ENCODE measurements at places on chromosomes 7 and 10. TPM values are rescaled to one million over a fixed set of nuclear protein-coding genes. Genes with fewer than 3 reads are reported as not detected.

DNA sequence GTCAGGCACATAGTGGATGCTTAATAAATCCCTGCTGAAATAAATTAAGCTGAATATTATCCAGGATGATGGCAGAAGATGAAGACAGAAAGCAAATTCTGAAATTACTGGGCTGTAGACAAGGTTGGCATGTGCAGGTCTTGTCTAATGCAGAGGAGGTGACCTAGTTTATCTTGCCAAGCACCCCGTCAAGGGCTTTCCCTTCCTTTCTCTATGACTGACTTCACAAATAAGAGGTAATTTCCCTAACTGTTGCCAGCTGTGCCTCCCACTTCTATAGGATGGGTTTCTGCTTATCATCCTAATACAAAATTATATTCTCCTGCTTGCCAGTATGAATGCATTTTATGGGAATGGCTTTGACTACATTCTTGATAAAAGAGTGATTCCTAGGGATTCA, 38.0 kb downstream of the LHFPL3 start:
- H3K27ac ChIP-seq, result no peak overlapping the region
- H3K36me3 ChIP-seq, result no peaks in the 10 kb centered on the region
- no peak overlapping the region for H3K4me3 ChIP-seq
- H3K27me3 ChIP-seq, result no peaks in the 10 kb centered on the region
- no peaks in the 10 kb centered on the region for H3K4me1 ChIP-seq

DNA sequence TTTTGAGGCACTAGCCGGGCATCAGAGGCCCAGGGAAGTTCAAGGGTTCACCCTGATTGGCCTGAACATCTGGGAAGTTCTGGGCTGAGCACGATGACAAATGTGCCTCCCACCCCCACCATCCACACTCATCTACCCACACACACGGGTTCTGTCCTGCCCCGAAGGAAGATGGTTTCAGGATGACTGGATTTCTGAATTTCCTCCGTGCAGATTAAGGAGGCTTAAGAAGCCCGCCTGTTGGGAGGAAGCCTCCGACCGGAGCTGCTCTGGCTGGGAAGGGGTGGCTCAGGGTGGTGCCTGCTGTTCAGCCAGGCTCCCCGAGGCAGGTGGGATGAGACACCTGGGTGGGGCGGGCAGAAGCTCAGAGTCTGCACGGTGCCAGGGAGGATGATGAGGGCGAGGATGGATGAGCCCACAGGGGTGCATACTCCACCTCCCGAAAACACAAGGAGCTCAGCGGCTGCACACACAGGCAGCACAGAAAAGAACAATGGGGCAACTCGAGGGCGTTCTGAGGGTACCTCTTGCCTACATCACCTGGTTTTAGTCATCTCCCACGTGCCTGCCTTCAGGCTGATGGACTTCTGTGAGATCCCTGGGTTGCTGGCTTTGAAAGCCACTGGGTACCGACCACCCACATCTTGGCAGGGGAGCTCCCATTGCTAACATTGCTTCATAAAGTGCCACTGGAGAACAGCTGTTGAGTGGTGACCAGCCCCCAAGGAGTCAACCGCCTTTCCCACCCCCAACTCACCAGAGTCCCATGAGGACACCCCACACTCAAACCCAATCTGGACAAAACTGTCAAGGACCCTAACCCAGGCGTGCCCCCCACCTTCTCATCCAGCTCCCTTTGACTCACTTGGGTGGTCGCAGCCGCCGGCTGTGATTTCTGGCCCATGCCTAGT, 41.2 kb downstream of the CALML3 start:
- no peak overlapping the region for H3K4me3 ChIP-seq
- H3K27ac ChIP-seq, result no peak overlapping the region
- no peaks in the 10 kb centered on the region for H3K36me3 ChIP-seq
- no peak for DNase-seq
- no peaks in the 10 kb centered on the region for H3K27me3 ChIP-seq
- H3K4me1 ChIP-seq, result no peaks in the 10 kb centered on the region

- H3K4me3 ChIP-seq, result no peak overlapping the region
- DNase-seq, result no peak
- peaks cover 16% of the 10 kb centered on the region for H3K4me1 ChIP-seq
- no peaks in the 10 kb centered on the region for H3K36me3 ChIP-seq
These were observed 1.5 kb downstream of the CRPPA start for GRCh38 chr7:16419859-16420258.

- H3K4me1 ChIP-seq, result no peaks in the 10 kb centered on the region
- DNase-seq, result no peak
- H3K4me3 ChIP-seq, result no peak overlapping the region
- H3K36me3 ChIP-seq, result no peaks in the 10 kb centered on the region
- H3K27me3 ChIP-seq, result no peaks in the 10 kb centered on the region
These were observed 59.7 kb downstream of the PHYHIPL start for GRCh38 chr10:59236064-59236697.

DNA sequence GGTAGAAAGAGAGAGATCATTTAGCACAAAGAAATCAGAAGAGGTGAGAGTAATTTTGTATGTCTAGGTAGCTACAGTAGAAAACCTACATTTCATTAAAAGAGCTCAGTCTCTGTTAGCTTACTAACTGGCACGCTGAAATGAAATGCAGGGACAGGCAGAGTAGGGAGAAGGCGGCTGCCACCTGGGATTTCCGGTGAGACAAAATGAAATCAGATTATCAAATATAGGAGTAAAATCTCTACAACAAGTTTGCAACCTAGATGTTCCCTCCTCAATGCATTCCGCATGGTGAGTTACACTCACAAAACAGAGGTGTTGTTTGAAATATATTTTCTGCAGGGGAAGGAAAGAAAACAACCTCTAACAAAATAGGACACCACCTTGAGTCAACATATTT, 55.9 kb downstream of the VOPP1 start:
- no peak overlapping the region for H3K27ac ChIP-seq
- peaks cover 65% of the 10 kb centered on the region for H3K36me3 ChIP-seq
- no peak overlapping the region for H3K4me3 ChIP-seq
- H3K4me1 ChIP-seq, result no peaks in the 10 kb centered on the region

- no peaks in the 10 kb centered on the region for H3K36me3 ChIP-seq
- peak overlapping the region; percentile 68 for H3K27ac ChIP-seq
- no peaks in the 10 kb centered on the region for H3K27me3 ChIP-seq
- no peak overlapping the region for H3K4me3 ChIP-seq
- no peak for DNase-seq
These were observed 9.1 kb downstream of the MDFIC start for GRCh38 chr7:114930829-114931655.

DNA sequence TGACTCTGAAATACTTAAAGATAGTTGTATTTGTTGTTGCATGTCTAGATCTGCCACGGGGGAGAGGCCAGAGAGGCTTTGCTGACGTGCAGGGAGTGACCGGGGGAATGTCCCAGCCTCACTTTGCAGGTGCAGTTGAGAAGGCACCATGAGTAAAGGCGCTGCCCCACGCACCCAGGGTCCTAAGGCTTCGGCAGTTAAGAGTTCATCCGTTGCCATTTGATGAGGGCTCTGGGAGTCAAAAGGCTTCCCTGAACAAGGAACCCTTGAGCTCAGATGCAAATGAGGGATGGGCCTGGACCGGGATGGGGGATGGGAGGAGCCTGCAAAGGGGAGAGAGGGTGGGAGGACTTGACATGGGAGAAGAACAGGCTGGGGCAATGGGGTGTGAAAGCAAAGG, 20.4 kb downstream of the PPP2R2D start:
- no peak overlapping the region for H3K4me3 ChIP-seq
- no peak overlapping the region for H3K27ac ChIP-seq
- no peaks in the 10 kb centered on the region for H3K36me3 ChIP-seq

DNA sequence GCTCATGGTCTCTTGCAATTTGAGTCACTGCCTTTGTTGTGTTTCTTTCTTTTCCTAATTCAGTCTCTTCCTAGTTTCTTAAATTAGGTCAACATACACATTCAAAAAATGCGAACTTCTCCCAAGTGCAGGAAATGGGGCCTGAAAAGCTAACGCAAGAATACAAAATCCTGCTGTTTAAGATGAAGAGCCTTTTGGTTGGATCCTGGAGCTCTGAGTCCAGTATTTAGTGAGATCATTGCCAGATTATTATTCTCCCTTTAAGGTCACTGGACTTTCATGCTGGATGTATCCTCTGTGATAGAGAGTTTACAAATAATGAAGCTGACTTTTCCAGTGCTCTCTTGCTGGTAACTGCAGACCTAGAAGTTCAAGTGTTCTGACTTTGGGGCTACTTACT, 401.9 kb upstream of the MKI67 start:
- no peaks in the 10 kb centered on the region for H3K4me1 ChIP-seq
- H3K27me3 ChIP-seq, result no peaks in the 10 kb centered on the region
- H3K27ac ChIP-seq, result no peak overlapping the region
- no peak for DNase-seq
- no peak overlapping the region for H3K4me3 ChIP-seq
- H3K36me3 ChIP-seq, result no peaks in the 10 kb centered on the region

DNA sequence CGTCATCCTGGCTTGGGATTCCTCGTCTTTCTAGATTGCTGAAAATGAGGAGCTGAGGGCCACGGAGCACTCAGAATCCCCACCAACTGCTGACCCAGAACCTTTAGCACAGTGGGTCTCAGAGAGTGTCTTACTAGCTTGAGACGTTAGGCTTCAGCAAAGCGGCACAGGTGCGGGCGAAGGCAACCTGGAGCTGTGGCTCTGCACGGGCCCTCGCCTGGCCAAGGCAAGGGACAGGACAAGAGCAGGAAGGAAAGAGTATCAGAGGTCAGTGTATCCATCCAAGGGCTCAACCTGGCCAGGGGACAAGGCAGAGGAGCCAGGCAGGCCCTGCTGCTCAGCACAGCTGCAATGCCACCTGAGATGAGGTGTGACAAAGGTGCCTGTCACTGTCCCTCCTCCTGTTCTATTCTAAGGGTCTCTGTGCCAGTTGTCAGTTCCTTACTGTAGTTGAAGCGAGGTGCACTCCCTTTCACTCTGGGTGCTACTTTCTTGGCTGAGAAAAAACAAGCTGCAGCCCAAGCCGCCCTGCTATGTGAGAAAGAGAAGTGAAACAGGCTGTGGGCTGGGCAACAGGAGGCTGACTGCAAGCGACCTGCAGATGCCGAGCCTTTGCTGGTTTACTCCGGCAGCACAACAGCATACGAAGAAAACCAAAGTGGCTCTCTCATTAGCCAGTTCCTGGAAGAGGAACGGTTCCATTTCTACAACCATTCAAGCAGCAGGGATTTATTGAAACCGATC, 33.3 kb upstream of the KDM7A start:
- no peak for DNase-seq
- H3K4me1 ChIP-seq, result peaks cover 5% of the 10 kb centered on the region
- no peaks in the 10 kb centered on the region for H3K36me3 ChIP-seq
- no peak overlapping the region for H3K4me3 ChIP-seq

DNA sequence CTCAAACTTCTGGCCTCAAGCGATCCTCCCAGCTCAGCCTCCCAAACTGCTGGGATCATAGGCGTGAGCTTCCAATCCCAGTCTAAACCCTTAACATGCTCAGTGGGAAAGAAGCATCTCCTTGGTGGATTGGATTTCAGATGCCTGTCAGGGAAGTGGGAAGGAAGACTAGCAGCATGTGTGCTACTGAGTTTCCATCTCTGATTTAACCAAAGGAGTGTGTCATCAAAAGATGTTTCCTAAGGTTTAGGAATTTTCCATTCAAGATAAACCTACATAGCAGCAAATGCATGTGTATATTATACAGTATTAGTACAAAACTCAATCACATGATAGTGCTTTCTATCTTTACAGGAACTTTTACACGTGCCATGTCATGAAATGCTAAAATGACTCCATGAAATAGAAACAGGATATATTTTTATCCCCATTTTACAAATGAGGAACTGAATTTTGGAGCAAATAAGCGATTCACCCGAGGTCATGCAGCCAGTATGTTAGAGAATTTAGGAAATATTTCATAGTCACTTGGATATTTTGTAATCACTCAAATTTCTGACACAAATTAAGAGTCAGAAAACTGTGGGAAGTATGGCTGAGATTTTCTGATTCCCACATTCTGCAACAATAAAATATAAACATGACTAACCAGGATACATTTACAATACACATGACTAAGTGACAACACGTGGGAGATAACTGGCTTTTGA, 11.4 kb upstream of the TMEM26 start:
- no peak for DNase-seq
- no peaks in the 10 kb centered on the region for H3K36me3 ChIP-seq
- H3K4me1 ChIP-seq, result peaks cover 11% of the 10 kb centered on the region

GRCh38 chr10:76546411-76546810, 1091.2 kb downstream of the KCNMA1 start:
- H3K27ac ChIP-seq, result no peak overlapping the region
- H3K4me1 ChIP-seq, result peaks cover 11% of the 10 kb centered on the region
- DNase-seq, result no peak

- no peaks in the 10 kb centered on the region for H3K27me3 ChIP-seq
- no peaks in the 10 kb centered on the region for H3K36me3 ChIP-seq
- H3K27ac ChIP-seq, result peak overlapping the region; percentile 85
- peak; percentile 46 for DNase-seq
These were observed 124.5 kb downstream of the AOAH start for GRCh38 chr7:36599645-36600313.

DNA sequence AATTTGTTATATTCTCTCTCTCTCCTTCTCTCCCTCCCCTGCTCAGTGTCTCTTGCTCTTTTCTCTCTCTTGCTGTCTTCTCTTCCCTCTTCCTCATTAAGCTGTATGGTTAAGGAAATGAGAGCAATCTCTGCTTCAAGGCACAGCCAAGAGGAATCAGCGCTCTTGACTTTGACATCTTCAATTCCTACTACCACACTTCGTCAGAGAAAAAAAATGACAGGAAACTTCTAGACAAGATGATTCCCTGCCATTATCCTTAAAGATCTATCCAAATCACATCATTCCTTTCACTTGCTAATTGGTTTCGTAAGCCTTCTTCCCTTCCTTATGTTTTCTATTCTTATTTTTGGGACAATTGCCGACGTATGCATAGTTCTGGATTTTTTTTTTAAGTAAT, 425.0 kb downstream of the KCNMA1 start:
- no peaks in the 10 kb centered on the region for H3K36me3 ChIP-seq
- peak; percentile 35 for DNase-seq
- no peaks in the 10 kb centered on the region for H3K27me3 ChIP-seq
- no peaks in the 10 kb centered on the region for H3K4me1 ChIP-seq
- no peak overlapping the region for H3K27ac ChIP-seq

- no peaks in the 10 kb centered on the region for H3K4me1 ChIP-seq
- DNase-seq, result no peak
- H3K36me3 ChIP-seq, result no peaks in the 10 kb centered on the region
- no peaks in the 10 kb centered on the region for H3K27me3 ChIP-seq
- H3K27ac ChIP-seq, result no peak overlapping the region
- H3K4me3 ChIP-seq, result no peak overlapping the region
These were observed 192.6 kb upstream of the FRMD4A start for GRCh38 chr10:14523286-14523685.

- DNase-seq, result no peak
- H3K4me3 ChIP-seq, result no peak overlapping the region
- H3K27ac ChIP-seq, result peak overlapping the region; percentile 87
These were observed 142.6 kb upstream of the CAV2 start for GRCh38 chr7:116356979-116357378.

- H3K4me1 ChIP-seq, result no peaks in the 10 kb centered on the region
- H3K27me3 ChIP-seq, result no peaks in the 10 kb centered on the region
- H3K4me3 ChIP-seq, result no peak overlapping the region
- no peak overlapping the region for H3K27ac ChIP-seq
- no peaks in the 10 kb centered on the region for H3K36me3 ChIP-seq
These were observed 41.4 kb upstream of the MPP7 start for GRCh38 chr10:28343987-28344895.

MYO1G gene
- 23.9 TPM for total RNA-seq

WNT8B gene
- total RNA-seq, result not detected

ARHGEF5 gene
- 32.3 TPM for total RNA-seq

PPP1R17 gene
- not detected for total RNA-seq

ADAMTS14 gene
- 2.4 TPM for total RNA-seq

ARHGAP22 gene
- total RNA-seq, result 5.2 TPM

TMEM140 gene
- total RNA-seq, result 24.0 TPM

CYP26C1 gene
- total RNA-seq, result 0.42 TPM

RTKN2 gene
- 5.7 TPM for total RNA-seq

CPVL gene
- 37.8 TPM for total RNA-seq

All from left lung (tissue), 14 donors.